ENCODE measurements at places on chromosomes 12 and 14.

GRCh38 chr14:61174987-61175386 is 106.2 kb downstream of the TMEM30B start:
- DNase-seq, result no peak

DNA sequence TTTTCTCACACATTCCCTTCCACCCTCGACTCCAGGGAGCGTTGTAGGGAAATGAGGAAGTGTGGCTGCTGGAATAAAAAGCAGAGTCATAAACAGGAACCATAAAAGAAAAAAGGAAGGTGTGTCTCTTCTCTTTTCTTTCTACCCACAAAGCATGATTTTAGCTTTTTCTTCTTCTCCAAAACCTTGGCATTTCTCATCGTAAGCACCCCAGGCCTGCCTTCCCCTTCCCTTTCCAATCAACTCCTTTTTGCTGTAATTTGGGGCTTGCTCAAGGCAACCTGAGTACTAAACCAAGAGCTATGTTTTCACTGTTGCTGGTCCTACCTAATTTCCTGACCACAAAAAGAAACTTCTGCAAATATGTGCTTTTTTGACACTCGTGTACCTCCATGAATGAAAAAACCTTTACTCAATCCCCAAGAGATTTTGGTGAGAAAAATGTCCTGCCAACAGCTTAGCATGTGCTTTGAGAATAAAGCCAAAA is 9.2 kb downstream of the PLBD1 start:
- DNase-seq, result no peak

DNA sequence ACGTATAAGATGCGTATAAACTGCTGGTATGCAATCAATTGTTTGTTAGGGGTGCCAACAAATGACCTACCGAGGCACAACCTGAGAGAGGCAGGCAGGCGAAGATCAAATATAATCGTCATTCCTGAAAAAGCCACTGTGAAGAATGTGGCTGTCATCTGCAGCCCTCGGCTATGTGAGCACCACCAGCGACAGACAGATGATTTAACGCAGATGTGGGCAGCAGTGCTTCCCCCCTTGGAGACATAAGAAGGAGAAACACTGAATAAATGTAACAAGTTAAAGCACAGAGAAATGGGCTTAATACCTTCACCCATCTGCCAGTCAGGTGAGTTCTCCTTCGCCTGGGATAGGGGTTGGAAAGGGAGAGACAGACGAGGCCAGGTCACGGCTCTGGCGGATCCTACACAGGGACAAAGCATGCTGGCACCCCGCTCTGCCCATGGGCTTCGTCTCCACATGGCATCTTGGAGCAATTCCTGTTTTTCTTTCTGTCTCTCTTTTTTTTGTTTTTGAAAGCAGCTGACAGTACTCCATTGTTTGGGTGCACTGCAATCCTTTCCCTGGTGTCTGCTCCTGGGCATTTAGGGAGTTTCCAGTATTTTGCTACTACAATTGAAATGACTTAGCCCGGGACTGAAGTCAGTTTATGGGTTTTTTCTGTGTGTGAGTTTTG is 28.1 kb downstream of the TNFAIP2 start:
- DNase-seq, result no peak

- DNase-seq, result no peak
These were observed 1.9 kb downstream of the MED21 start for GRCh38 chr12:27024291-27024690.

DNA sequence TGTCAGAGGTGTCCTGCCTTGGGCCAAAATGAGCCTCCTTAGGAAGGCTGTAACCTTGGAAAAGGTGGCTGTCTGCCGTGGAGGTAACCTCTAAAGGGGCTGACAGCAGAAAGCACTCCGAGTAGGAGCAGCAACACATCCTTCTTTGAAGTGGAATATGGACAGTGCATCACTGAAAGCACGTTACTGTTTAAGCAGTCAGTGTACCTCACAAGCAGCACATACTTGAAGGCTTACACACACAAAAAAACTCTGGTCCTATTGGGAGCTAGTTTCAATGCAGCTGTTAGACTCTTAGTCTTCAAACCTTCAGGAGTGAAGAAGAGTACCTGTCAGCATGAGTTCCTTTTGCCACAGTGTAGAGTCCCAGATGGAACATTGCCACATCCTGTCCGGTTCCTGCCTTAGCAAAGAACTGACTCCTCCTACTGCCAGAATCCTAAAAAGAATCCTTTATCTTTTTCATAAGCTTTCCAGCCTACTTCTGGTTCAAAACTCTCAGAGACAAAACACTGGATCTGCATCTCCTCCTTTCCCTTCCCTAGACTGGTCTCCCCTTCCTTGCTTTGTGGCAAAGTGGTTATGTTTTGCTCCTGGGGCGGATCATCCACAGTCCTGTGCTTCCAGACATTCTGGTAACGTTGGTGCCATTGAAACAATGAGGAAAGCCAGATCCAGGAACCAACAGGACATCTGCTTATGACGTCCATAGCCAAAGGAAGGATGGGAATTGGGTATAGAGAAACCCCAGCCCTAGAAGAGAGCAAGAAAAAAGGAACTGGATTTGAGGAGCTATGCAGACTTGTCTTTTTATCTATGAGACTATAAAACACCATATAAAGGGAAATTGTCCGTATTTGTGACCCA is 8.5 kb upstream of the MDM1 start:
- no peak for DNase-seq

GRCh38 chr12:79326663-79327062 is 364.1 kb downstream of the PAWR start:
- no peak for DNase-seq

- no peak for DNase-seq
These were observed 332.5 kb downstream of the MED13L start for GRCh38 chr12:115944837-115945490.

GRCh38 chr12:12180136-12180535 is 86.7 kb downstream of the LRP6 start:
- DNase-seq, result no peak

- no peak for DNase-seq
These were observed 768.8 kb upstream of the TBX3 start for GRCh38 chr12:115452751-115453281.

DNA sequence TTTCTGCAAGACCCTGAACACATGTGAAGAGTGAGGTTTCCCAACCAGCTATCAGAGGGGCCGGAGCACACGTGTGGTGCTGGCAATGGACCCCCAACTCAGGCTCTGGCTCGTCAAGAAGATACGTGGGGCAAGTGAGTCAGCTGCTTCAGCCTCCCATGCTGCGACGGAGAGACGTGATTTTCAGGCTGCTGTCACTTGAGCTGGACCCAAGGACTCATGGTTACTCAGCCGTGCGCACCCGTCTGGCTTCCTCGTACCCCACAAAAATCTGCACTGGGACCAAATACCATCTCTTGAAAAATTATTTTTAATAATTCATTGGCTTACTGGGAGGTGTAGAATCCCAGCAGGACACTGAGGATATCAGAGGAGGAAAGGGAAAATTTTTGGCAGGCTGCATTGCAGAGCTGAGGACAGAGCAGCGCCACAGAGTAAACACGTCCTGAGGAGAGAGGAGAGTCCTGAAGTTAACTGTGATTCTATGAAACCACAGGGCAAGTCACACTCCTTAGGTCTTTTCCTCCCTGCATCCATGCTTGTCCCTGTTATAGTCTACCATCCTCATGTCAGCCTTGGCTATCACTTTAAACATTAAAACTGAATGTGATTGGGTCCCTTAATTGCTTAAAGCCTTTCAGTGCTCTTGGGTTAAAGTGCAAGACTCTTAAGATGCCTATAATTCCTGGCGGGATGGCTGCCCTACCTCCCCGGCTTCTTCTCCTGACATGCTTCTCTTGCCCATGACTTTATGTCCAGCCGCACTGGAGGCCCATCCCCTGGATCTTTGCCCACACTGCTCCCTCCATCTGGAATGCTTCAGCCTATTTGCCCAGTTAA is 95.3 kb upstream of the SLC35F4 start:
- DNase-seq, result no peak

GRCh38 chr12:30985814-30986452 is 59.4 kb downstream of the TSPAN11 start:
- no peak for DNase-seq

DNA sequence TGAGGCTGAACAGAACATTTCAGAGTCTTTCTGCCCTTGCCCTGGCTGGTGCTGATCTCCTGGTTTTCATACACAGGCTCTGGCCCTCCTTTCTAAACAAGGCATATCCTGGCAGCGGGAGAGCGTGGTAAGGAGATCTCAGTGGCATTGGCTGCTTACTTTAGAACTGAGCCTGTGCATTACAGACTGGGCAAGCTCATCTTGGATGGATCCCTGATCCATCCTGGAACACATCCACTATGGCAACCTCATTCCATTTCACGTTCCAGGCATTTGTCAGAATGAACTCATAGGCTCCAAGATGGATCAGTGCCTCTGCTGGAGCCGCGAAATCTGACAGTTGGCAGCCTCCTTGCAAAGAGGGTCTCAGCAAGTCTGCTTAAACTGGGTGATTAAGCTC is 224.5 kb upstream of the PELI2 start:
- DNase-seq, result no peak

DNA sequence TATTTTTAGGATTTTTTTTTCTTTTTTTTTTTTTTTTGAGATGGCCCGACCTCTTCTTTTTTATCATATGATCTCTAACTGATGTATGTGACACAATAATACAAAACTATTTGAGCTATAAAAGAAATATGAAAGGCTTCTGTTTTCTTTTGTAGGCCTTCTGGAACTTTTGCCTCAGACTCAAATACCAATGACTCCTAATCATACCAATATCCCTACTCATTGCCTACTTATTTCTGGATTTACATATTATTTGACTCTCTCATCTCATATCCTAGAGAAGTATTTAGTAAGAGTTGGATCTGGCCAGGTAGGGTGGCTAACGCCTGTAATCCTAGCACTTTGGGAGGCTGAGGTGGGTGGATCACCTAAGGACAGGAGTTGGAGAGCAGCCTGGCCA is 12.7 kb upstream of the WDR89 start:
- no peak for DNase-seq

DNA sequence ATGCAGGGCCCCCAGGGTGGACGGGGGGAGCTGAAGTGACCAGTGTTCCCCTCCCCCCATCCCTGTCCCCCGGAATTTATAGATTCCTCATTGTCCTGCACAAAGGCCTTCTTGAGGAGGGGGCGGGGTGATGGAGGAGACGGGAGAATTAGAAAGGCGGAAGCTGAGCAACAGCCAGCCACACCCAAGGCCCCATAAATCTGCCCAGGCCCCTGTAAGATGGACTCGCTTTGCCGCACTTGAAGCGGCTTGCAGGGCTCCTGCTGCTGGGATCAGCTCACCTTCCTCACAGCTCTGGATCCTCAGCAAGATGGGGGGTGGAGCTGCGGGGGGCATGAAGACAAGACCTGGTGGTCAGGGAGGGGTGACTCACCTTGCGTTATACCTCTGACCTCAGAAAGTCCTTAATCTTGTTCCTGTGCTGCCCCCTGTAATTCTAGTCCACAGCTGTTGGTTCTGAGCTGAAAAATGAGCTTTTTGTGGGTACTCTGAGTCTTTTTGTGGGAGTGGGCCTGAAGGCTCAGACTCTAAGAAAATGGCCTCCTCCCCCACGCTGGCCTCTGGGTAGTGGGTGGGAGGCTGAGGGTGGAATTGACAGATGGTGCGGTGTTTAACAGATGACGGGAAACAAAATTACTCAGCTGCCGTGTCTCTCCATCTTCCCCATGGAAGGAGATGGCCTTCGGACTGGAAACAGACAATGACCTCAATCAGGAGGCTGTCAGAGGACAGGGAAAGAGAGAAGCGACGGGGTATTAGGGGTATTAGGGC is 15.8 kb upstream of the ANKRD33 start:
- no peak for DNase-seq

GRCh38 chr14:104541905-104542465 is 37.6 kb upstream of the C14orf180 start:
- DNase-seq, result no peak

DNA sequence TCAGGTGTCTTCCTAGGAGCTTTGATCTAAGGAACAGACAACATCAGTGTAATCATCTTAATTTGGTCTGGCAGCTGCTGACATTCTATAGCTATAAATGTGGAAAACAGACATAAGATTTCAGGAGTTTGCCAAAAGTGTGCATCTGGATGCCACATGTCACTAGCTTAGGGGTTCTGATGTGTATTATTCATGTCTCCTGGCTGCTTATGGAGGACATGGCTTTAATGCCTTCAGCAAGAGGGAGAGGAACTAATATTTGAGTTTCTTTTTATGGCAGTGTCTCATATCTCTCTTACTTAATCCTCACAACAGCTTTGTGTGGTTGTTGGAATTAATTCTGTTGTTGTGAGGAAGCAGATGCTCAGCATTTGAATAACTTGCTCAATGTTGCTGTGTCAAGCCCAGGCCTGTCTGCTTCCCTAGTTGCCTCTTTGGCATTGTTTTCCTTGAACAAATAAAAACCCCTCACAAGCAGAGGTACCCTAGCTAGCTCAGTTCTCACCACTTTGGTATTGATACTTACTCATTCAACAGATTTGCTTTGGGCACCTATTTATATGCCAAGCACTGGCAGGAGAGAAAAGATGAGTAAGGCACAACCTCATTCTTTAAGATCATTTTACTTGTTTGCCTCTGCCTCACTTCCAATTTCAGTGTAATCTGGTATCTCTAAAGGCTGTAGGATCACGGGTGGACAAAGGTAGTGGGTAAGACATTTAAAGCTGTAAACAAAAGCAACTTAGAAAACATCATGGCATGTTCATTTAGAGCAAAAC is 39.8 kb upstream of the EID3 start:
- no peak for DNase-seq

DNA sequence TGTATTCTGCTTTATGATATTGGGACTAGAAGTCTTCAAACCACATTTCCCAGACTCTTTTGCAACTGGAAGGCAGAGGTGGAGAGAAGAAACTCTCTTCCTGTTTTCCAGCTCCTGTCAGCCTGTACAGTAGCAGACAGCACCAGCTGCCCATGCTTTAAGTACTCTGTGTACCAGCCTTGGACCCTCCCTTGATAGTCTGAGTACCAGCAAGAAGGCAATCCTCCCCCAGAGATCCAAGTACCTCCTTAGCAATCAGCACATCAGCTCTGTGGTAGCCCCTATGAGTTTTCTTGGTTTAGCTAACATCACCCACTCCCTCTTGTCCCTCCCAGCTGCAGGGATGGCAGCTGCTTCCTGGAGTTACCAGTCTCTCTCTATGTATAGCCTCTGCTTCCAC is 56.3 kb downstream of the STXBP6 start:
- DNase-seq, result no peak

DNA sequence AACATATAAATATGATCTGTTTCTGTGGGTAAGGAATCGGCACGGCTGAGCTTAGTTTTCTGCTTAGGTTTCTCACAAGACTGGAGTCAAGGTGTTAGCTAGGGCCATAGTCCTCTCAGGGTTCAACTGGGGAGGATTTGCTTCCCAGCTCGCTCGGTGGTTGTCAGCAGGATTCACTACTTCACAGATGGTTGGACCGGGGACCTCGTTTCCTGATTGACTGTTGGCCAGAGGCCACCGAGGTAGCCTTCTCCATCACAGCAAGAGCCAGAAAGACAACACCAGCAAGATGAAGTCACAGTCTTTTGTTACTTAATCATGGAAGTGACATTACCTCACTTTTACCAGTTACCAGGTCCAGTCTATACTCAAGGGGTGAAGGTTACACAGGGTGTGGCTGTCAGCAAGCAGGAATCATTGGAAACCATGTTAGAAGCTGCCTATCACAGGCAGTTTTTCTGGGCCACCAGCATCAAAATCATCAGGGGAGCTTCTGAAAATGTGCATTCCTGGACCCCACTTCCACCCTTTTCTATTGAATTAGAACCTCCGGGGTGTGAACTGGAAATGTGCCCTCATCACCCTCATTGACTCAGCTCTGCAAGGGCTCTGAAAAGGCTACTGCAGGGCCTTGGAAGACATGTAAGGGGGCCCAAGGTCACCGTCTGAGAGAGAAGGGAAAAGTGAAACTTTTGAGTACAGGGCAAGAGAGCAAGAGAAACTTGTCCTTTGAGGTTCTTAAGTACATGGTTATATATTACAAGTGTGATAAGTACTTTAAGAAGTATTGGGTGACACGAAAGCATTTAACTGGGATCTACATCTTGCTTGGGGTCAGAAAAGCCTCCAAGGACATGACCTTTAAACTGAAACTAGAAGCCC is 10.9 kb downstream of the COPS7A start:
- no peak for DNase-seq
